ENCODE measurements at places on chromosomes 11 and 22.

DNA sequence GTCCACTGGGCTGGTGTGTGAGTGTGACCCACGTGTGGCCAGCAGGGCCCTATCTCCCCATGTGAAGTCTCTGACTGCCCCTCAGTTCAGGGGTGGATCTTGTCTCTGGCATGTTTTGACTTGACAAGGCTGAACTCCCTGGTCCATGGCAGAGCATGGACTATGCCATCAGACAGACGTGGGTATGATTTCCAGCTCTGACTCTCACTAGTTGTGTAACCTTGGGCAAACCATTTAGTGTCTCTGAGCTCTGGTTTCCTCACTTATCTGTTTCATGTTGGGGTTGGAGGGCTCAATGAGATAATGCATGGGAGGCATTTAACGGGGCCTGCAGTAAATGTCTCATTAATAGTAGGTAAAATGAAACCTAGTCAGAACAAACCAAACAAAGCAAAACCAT lies 254.5 kb upstream of the NARS2 start:
- DNase-seq: no peak

DNA sequence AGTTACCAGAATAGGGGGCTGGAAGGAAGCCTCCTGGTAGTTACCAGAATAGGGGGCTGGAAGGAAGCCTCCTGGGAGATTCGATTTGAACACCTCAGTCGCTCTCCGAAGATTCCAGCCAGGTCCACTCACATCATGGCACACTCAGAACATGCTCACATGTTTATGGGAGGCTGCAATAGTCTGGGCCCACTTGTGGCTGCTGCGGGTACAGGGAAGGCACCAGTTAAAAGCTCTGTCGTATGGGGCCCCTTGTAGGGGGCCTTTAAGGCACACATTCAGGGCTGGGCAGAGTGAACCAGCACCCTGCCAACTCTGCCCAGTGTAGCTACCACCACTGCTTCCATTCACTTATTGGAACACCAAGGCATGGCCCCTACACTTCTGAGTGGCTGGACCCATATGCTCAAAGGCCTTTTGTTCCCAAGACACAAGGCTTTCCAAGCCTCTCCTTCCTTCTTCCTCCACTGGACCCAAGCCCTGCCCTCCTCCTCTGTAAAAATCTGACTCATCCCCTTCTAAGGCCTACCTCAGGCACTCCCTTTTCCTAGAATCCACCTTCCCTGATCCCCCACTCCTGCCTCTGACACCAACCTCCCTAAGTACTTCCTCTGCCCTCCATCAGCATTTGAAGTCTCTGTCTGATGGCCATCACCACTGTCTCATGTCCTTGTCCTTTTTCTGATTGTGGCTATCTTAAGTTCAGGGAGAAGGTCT lies 28.0 kb downstream of the USP35 start:
- no peak for DNase-seq

GRCh38 chr11:103619480-103619879 lies 417.0 kb upstream of the DDI1 start:
- no peak for DNase-seq

DNA sequence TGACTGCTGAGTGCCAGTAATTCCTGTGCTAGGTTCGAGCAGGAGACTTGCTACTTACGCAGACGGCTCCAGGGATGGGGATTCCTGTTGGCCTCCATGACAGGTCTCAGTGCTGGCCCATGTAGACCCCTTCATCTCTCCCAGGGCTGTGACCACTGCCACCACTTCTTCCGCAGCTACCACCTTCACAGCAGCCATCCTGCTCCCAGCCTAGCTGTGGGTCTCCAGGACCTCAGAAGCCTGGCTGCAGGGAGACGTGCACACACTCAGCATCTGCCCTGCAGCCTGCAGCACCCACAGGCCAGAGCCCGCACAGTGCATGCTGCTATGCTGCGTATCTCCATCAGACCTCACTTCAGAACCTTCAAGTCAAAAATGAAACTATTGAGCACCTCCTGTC lies 1503.9 kb downstream of the BRD1 start:
- DNase-seq: no peak

DNA sequence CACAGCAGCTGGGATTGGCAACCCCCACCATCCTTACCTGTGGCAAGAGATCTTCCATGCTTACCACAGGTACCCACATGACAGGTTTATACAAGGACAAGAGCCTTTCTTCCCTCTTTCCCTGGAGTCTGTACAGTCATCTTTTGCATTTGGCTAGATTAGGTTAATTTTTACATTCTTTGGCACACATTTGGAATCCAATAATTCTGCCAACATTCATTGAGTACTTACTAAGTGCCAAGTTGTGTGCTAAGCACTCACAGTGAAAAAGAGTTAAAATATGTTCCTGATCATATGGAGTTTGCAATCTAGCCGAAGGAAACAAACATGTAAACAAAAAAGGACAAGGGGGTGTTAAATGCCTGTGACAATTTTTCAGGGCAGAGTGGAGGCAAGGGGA lies 50.0 kb upstream of the OPCML start:
- no peak for DNase-seq

DNA sequence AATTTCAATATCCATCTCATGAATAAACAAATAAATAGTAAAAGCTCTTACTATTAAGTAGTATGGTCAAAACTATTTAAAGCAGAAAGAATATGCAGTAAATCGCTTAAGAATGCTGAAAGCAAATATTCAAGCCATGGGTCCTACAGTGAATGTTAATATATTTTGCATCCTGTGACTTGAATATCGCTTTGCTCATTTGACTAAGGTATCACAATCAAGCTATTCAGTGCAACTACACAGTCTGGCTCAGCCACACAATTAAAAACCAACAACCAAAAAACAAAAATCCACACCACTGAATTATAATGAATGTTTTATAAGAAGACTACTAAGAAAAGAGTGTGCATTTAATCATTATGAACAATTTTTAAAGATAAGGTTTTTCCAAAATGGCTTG lies 45.3 kb downstream of the RAB6A start:
- DNase-seq: no peak

- no peak for DNase-seq
Observed at GRCh38 chr11:35042913-35043312, 96.1 kb upstream of the CD44 start.

DNA sequence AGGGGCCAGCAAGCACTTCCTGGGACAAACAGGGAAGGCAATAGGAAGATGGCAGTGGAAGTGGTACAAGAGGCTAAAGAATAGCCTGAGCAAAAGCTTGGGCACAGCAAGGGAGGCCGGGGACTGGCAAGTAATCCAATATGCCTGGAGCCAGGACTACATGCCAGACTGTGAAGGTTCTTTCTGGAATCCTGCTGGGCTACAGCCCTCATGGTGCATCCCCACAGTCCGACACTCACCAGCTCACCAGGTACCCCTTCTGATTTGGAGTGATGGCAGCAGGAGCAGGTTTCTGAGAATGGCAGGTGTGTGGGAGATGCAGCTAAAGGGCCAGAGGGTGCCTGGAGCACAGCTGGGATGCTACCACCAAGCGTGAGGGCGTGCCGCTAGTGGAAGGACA lies 32.2 kb upstream of the POGLUT3 start:
- DNase-seq: no peak

DNA sequence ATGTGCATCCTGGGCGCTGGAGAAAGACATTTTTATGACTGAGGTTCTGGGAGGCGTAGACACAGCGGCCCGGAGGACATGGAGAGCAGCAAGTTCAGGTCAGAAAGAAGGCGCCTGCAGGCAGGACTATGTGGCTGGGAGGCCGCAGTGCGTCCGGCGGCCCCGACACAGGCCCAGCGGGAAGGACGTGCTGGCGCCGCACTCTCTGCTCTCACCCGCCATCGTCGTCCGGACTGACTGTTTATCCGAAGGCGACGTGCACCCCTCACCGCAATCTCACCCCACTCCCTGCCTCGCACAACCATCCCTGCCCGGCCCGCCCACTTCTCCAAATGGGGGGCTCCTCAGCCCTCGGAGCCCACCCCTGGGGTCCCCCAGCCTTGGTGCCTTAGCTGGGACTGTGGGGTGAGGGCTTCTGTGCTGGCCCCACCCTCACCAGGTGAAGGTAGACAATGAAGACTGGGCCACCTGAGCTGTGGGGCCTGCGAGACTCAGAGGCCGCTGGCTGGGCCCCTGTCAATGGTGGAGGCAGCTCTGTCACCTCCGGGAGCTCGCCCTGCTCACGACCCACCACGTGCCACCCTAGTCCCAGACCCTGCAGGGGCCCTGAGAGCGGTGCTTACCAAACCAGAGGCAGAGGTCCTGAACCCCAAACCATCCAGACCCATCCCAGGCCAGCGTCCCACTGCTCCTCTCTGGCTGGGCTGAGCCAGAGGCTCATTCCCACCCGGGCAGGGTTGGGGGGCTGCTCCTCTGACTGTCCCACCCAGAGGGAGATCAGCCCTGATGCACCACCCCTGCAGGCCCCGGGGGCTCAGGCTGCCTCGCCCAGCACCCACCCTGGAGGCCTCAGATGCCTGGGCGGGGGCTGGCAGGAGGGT lies 16.2 kb upstream of the MUC5B start:
- peak; percentile 3 for DNase-seq

DNA sequence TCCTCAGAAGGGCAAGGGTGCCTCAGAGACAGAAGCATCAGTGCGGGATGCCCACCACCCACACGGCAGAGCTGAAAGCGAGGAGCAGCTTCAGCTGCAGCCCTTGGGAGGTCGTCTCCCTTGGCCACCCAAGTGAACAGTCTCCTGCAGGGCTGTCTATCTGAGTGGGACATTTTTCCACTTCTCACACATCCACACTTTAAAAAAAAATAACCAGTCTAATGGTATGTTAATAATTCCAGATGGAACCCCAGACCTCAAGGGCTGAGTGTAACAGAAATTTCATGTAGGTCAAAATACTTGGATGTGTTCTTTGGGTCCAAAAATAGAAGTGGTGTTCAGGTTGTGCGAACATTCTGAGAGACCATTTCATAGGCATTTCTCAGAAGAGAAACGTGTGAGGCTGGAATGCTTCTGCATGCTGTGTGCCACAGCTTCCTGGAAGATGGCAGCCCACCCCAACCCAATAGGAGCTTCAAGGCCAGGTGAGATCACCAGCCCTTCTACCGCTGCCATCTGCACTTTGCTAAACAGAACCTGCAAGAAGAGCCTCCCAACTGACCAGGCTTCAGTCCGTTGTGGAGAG lies 623.2 kb downstream of the OPCML start:
- no peak for DNase-seq

- DNase-seq: no peak
Observed at GRCh38 chr11:64692764-64693331, 30.1 kb downstream of the NRXN2 start.

GRCh38 chr22:38735465-38736256 lies 20.1 kb downstream of the SUN2 start:
- DNase-seq: no peak

GRCh38 chr22:49124608-49125007 lies 703.1 kb downstream of the BRD1 start:
- no peak for DNase-seq

DNA sequence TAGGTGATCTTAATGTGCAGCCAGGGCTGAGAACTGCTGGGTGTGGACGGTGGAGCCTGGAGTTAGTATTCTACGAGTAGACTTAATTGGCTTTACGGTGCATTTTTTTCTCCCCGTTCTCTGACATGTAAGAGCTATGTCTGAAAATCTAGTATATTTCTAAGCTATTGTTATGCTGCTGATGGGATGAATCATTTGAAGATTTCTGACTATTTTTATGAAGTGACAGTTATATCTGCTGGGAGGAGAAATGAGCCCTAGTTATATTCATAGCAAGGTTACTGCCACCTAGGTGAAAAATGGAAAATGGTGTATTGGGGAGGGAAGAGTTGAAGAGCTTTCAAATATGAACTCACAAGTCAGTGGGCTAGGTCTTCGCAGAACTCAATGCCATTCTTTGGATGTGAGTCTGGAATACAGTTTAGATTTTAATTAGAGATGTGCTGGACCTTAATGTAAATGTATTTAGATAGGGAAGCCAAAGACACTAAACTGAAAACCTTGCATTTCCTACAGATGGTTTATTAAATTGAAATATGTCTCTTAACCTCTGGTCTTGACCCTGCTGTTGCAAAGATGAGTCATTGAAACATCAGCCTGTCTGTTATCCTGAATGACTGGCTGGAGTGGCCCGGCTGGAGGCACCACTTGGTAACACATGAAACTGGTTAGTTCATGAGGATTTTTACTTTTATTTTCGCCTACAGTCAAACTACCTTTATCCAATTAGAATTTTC lies 293.7 kb downstream of the DDX10 start:
- no peak for DNase-seq

- peak; percentile 60 for DNase-seq
Observed at GRCh38 chr11:46119352-46120216, 1.7 kb downstream of the PHF21A start.

GRCh38 chr22:31142285-31142684 lies 2.0 kb upstream of the PLA2G3 start:
- DNase-seq: no peak

DNA sequence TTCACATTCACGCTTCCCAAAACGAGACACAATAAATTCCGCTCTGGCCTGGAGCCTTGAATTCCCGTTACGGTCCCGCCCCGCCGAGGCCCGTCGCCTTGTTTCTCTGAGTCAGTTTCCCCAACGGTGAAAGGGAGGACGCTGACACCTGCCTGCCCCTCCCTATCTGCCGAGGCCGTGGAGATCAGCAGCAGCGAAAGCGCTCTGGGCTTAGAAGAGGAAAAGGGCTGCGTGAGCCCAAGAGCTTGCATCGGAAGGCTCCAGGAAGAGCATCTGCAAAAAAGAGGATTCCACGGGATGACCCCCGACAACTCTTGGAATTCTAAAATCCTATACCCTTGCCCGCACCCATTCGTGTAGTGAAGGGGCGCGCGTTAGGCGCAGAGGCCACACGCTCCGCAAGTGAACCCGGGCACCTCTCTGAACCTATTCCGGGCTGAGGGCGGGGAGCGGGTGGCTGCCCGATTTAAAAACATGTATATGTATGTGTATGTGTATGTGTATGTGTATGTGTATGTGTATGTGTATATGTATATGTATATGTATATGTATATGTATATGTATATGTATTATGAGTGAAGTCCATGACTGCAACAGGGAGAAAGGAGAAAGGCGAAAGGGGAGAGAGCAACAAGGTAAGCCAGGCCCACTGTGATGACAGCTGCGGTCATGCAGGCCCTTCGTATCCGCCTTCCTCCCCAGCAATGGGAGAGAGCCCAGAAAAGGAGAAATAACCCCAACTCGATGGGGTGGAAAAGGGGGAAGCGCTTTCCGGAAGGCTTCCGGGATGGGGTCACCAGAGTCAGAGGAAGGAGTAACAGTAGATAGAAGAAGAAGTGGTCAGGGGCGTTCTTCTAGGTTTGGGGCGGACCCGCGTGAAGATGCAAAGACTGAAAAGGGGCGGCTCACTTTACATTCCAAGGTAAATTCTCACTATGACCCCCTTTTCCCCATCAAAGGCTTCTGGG lies 948 bp upstream of the MRTFA start:
- DNase-seq: no peak

GRCh38 chr11:46346886-46347636 lies at the start of gene DGKZ:
Gene DGKZ, plus strand, starts transcription at chr11:46347463. Its CDS starts 197 bp downstream, at chr11:46347660.
- DNase-seq: peak; percentile 94

DNA sequence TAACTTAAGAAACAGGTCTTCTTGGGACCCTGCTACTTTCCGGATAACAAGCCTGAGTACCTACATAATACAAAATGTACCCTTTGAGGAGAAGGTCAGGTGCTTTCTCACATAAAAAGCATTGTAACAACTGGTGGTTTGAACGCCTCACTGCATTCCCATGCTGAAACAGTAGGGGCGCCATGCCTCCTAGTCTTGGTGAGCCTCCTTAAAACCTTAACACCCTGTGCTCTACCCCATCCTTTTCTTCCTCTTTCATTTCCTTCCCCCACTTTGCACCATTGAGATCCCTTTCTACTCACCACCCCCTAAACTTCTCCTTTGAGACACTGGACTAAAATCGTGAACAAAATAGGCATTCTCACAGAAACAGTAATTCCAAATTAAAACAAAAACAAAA lies 729.3 kb downstream of the NTM start:
- DNase-seq: no peak

Measured in T-helper 17 cell (primary cell).